Activated CD8-positive, alpha-beta T cell treated with anti-CD3 and anti-CD28 coated beads, Interleukin-2, amount 10 ng/mL, durations not matched to agents 7 days and 5 days (primary cell): ENCODE measurements at places on chromosomes 11 and 22. TPM values are rescaled to one million over a fixed set of nuclear protein-coding genes. Genes with fewer than 3 reads are reported as not detected.

DNA sequence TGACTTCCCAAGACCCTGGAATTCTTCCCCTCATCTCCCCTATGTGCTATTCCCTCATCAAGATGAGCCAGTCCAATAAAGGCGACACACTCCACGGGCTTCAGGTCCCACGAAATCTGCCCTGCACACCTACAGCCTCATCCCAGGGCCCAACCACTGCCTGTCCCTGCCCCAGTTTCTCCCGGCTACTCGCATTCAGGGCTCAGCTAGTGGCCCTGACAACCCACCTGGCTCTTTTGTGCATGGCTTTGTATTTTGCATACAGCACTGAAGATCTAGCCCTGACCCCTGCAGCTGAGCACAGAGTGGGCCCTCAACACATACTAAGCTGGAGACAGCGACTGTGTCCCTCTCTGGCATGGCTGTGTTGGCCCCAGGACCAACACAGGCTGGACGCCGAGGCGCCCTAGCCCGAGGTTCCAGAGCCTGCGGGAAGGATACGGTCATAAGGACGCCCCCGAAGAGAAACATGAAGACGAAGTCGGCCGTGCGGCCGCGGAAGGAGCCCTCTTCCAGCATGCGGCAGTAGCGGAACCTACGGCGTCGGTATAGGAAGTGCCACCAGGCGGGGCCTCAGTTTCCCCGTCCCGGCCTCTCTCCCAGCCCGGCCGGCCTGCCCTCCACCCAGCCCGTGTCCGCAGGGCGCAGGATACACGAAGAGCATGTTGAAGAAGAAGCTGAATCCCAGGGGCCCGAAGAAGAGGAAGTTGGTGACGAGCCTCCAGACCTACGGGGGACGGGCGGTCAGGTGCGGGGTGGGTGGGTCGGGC, 710 bp downstream of the DERL3 start:
- DNase-seq: no peak
- H3K4me3 ChIP-seq: peak overlapping the region; percentile 92
- H3K36me3 ChIP-seq: peaks cover 16% of the 10 kb centered on the region
- peak overlapping the region; percentile 90 for H3K27ac ChIP-seq
- peaks cover 29% of the 10 kb centered on the region for H3K4me1 ChIP-seq

GRCh38 chr11:126135235-126136176, 72.8 kb upstream of the CDON start:
- H3K4me1 ChIP-seq: no peaks in the 10 kb centered on the region
- no peak overlapping the region for H3K27ac ChIP-seq
- H3K4me3 ChIP-seq: no peak overlapping the region

DNA sequence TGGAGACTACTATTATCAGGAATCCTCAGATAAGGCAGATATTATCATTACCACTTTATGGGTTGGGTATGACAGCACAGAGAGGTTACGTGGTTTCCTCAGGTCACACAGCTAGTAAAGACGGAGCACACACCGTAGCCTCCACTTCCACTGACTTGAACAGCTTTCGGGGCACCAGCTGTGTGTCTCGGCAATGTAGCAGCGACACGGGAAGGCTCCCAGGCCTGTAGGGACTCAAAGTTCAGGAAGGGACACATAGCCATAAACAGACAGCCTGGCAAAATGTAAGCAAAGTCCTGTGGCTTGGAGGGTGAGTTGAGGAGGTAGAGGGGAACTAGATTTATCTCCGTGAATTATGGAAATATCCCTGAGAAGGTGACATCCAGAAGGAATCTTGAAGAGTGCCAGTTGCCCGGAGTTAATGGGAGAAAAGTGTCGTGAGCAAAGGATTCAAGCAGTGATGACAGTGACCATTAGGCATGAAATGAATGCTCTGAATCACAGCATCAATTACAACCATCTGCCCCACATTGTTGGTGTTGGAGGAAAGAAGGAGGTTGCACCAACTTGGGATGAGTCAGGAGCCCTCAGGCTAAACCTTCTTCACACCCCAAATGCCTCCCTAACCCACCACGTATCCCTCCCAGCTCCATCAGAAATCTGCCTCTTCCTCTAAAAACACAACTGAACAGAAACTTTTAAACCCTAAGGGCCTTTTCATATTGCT, 106.7 kb upstream of the ASPHD2 start:
- no peaks in the 10 kb centered on the region for H3K4me1 ChIP-seq
- H3K27ac ChIP-seq: no peak overlapping the region
- DNase-seq: no peak
- H3K4me3 ChIP-seq: no peak overlapping the region
- H3K36me3 ChIP-seq: no peaks in the 10 kb centered on the region

- peaks cover 32% of the 10 kb centered on the region for H3K27me3 ChIP-seq
- no peak overlapping the region for H3K27ac ChIP-seq
- no peaks in the 10 kb centered on the region for H3K36me3 ChIP-seq
- no peak for DNase-seq
- H3K4me3 ChIP-seq: no peak overlapping the region
- peaks cover 28% of the 10 kb centered on the region for H3K4me1 ChIP-seq
Measured at GRCh38 chr11:2271077-2271326, 614 bp upstream of the ASCL2 start.

DNA sequence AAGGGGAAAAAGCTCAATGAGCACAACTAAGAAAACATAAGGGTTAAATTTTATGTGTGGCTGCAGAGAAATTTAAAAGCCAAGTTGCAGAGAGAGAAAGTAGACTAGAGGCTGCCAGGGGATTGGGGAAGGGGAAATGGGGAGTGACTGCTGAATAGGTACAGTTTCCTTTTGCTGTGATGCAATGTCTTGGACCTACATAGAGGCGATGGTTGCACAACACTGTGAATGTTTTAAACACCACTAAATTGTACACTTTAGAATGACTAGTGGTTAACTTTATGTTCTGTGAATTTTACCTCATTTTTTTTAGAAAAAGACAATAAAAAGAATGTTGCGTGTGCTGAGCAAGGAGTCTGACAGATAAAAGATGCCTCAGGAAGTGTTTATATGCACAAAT, 36.5 kb downstream of the TENM4 start:
- no peak for DNase-seq
- H3K27ac ChIP-seq: no peak overlapping the region

DNA sequence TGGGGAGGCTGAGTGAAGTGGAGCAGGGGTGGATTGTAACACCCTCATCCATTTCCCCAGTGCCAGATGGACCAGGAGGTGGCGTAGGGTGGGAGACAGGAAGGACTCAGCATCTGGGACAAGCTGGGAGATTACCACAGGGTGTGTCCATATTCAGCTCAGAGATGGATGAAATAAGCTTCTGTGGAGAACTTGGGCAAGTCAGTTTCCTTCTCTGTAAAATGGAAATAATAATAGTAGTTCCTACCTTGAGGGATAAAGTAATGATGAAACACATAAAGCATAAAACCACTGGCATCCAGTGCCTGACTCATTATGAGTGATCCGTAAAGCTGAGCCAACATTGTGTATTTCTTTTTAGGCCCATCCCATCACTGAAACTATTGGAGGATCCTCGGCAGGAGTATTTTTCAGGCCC, 607 bp upstream of the ROBO4 start:
- peaks cover 31% of the 10 kb centered on the region for H3K27me3 ChIP-seq
- H3K36me3 ChIP-seq: no peaks in the 10 kb centered on the region
- H3K4me3 ChIP-seq: no peak overlapping the region
- no peak for DNase-seq
- H3K27ac ChIP-seq: no peak overlapping the region

CDC42EP1 gene
- 0.13 TPM for total RNA-seq

FOLR2 gene
- total RNA-seq: not detected

DNA sequence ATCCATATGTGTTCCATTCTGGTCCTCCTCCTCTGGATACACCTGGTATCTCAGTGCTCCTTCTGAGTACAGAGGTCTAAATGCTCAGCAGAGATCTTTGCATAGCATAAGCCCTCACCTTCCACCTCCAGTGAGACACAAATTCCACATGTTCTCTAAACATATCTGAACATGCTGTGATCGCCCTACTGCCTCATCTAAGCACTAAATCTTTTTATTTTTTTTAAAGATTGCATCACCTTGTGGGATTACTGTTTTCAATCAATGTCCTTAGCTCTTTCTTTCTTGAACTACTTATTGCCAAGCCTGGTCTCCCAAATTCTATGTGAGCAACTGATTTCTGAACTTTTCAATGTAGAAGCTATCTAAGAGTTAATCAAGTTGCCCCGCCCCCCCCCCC, 113.4 kb downstream of the TRPC6 start:
- H3K36me3 ChIP-seq: no peaks in the 10 kb centered on the region
- DNase-seq: no peak
- H3K27me3 ChIP-seq: no peaks in the 10 kb centered on the region
- no peaks in the 10 kb centered on the region for H3K4me1 ChIP-seq

DNA sequence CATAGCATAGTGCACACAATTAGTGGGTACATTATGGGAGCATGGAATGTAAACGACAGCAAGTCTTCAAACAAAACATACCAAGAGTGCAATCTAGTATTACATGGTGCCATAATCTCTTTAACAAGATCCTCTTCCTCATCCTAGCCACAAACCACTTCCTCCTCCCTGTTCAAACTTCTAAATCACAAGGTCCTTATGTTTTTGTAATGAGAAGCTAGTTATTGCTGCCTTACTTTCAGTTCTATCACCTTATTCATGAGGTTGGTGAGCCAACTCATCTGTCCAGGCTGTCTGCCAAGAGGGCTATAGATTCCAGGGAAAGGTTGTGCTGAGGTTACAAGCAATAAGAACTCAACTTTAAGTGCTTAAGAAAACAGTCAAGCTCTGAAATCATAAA, 195.4 kb upstream of the ARHGAP20 start:
- H3K27me3 ChIP-seq: no peaks in the 10 kb centered on the region
- peak; percentile 62 for DNase-seq
- H3K4me1 ChIP-seq: peaks cover 21% of the 10 kb centered on the region
- H3K27ac ChIP-seq: peak overlapping the region; percentile 88

DNA sequence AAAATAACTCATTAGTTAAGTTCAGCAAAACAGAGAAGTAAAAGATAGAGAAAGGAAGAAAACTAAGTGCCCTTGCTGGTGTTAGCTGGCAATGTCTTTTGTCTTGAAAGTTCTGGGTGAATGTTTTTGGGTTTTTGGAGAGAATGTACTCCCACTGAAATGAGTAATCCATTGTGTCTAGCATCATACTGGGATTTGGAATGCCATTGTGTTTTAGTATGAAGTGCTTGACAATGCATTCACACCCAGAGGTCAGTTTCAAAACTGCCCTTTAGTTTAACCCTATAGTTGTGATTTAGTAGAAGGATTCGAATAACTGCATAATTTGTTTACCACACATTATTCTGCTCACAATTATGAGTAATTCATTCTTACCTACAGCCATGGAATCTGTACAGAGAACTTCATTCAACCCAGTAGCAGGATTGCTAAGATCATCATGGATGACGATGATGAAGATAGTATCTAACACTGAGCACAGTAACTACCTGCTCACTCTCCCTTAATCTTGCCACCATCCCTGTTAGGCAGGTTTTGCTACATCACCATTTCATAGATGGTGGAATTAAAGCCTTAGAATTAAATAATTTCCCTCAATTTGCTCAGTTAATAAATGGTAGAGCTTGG, 33.9 kb downstream of the MAML2 start:
- peaks cover 23% of the 10 kb centered on the region for H3K36me3 ChIP-seq
- no peaks in the 10 kb centered on the region for H3K27me3 ChIP-seq
- peaks cover 48% of the 10 kb centered on the region for H3K4me1 ChIP-seq
- H3K27ac ChIP-seq: no peak overlapping the region
- no peak for DNase-seq

- H3K27me3 ChIP-seq: no peaks in the 10 kb centered on the region
- no peak for DNase-seq
- H3K4me1 ChIP-seq: peaks cover 5% of the 10 kb centered on the region
- no peak overlapping the region for H3K27ac ChIP-seq
- no peak overlapping the region for H3K4me3 ChIP-seq
Measured at GRCh38 chr22:29359469-29359868, 28.9 kb downstream of the AP1B1 start.

DNA sequence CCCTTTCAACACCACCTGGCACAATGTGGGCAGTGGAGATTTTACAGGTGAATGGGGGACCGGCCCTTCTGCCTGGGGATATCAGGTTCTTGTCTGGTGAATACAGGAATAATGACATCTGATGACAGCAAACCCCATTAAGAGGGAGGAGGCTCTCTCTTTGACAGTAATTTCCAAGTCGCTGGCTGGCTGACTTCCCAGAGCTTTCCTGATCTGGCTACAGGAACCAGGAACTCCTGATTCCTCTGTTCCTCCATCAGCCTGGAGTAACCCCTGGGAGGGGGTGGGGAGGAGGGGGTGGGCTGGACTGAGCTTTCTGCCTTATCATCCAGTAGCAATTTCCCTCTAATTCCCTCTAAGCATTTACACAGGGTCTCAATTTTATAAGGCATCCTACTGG, 3.7 kb upstream of the MIEF1 start:
- H3K27me3 ChIP-seq: peaks cover 6% of the 10 kb centered on the region
- peaks cover 34% of the 10 kb centered on the region for H3K4me1 ChIP-seq
- no peak overlapping the region for H3K27ac ChIP-seq
- no peak for DNase-seq
- H3K4me3 ChIP-seq: no peak overlapping the region

GRCh38 chr11:43693731-43694130, 13.2 kb downstream of the HSD17B12 start:
- no peak overlapping the region for H3K27ac ChIP-seq
- H3K4me3 ChIP-seq: no peak overlapping the region
- H3K36me3 ChIP-seq: peaks cover 20% of the 10 kb centered on the region
- H3K4me1 ChIP-seq: peaks cover 7% of the 10 kb centered on the region

NPAS4 gene
- total RNA-seq: 0.34 TPM
